ENCODE measurements at places on chromosomes 13 and 19.

DNA sequence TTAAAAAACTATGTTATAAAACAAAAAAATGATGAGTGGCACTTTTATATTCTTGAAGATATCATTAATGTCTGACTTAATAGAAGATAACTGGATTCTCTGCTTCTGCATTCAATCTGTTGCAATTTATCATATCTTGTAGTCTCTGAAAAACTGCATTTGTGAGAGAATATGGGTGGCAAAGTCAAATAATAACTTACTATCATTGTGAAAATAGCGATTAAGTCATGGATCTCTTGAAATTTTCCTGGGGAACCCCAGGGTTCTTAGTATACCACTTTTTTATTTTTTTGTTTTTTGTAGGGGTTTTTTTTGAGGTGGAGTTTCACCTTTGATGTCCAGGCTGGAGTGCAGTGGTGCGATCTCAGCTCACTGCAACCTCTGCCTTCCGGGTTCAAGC, 127.1 kb downstream of the STOML3 start:
- no peak for DNase-seq

GRCh38 chr19:13441810-13442512, 64.3 kb downstream of the CACNA1A start:
- peak; percentile 37 for DNase-seq

DNA sequence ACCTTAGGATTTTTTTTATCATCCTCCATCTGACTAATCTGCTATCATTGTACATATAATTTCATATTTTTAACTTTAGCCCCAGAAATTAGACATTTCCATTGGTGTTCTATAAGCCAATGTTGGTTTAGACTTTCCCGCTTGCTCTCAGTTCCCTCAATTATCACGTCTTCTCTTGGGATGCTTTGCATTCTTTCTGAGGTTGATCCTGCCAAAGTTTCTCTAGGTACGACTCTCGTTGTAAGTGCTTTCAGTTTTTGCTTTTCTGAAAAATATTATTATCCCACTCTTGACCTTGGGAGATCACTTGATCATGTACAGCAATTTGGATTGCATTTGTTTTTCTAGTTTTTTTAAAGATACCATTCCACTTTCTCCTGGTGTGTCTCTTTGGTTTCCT, 270.2 kb downstream of the IRS2 start:
- no peak for DNase-seq

- no peak for DNase-seq
These were observed 617.2 kb downstream of the DCT start for GRCh38 chr13:93862259-93862658.

DNA sequence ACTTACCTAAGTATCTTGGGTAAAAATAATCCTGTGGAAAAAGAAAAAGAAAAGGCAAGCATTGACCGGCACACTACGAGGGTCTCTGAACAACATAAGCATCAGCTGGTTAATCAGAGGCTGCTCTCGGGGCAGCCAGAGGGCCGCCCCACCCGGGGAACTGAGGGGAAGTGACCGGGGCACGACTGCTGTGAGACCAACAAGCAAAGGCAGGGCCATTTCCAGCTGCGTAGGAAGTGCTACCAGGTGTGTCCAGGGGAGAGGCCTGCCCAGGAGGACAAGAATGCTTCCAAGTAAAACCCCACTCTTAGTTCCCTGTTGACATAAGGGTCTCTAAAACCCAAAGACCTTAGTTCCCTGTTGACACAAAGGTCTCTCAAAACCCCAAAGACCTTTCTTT, 15.9 kb downstream of the GAS6 start:
- DNase-seq, result no peak

DNA sequence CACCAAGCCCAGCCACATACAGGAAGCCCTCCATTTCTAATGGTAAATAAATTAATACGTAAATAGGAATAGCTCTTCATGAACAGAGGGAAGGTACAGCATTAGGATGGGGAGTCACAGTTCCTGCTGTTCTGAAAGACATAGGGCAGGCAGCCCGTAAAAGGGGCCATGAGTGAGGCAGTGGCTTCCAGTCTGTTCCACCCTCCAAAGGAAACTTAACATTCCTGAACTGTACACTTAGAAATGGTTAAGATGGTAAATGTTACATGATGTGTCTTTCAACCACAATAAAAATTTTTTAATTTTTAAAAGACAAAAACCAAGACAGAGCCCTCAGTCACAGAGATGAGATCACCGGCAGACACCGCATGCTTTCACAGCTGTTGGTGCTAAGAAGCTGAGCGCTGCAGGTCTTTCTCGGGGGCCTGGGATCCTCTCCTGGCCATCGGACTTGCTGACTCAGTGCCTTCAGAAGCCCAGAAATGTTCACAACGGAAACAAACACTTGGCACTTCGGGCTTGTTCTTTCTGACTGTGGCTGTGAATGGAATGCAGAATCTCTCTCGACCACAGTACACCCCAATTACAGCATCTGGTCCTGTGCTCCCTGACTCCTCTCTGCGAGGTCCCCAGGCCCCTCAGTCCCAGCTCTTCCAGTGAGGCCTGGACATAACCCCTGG, 36.4 kb downstream of the EPS15L1 start:
- DNase-seq, result no peak

DNA sequence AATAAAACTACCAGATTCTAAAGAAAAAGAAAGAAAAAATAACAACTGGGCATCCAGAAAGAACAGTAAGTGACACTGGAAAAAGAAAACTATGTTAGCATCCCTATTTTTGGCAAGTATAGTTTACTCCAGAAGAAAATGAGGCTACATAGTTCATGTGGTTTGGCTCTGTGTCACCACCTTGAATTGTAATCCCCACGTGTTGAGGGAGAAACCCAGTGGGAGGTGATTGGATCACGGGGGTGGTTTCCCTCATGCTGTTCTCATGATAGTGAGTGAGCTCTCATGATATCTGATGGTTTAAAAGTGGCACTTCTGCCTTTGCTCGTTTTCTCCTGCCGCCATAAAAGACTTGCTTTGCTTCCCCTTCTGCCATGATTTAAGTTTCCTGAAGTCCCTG, 76.9 kb downstream of the ITGBL1 start:
- no peak for DNase-seq

DNA sequence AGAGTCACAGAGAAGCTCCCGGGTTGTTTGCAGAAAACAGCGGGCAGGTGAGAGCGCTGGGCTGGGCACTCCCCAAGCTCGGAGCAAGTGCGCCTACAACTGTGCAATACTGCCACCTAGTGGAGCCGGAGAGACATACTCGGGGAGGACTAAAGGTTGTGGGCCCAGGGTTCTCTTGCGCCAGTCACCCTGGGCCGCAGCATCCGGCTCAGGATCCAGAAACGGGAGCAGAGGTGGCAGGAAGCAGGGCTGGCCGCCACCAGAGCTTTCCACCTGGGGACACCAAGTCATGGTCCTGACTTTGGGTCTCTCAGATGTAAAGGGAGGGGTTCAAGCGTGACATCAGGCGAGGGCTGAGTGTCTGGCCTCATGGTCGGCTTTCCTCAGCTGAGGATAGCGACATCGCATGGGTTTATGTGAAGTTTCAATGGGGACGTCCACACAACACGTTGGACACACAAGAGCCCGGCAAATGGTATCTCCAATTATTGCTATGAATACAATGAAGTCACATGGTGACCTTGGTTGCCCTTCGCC, 11.2 kb upstream of the KLK4 start:
- peak; percentile 50 for DNase-seq
